Stimulated activated CD4-positive, alpha-beta T cell treated with anti-CD3 and anti-CD28 coated beads, Interleukin-15, amount 100 ng/mL, for 1 hour (primary cell): ENCODE measurements at places on chromosomes 1 and 21.
A peak's percentile ranks its signal among the peaks of the same experiment; 100 is the strongest.

DNA sequence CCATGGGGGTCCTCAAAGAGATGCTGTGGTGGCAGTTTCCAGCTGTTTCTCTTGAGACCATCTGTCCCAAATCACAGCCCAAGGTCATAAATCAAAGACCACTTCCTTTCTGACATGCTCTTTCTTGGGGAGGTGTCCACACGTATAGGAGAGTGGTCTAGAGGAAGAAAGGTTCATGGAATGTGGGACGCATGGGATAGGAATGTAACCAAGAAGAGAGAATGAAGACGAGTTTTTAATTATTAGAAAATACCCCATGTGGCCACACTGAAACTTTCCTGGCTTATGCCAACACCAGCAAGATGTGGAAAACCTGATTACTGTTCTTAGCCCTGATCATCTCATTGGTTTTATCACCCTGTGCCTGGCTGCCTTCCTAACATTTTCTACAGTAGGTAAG is 124.2 kb upstream of the IFFO2 start:
- no peak for DNase-seq

GRCh38 chr1:160519642-160520435 is 3.2 kb downstream of the SLAMF6 start:
- no peak for DNase-seq

- peak; percentile 13 for DNase-seq
Measured at GRCh38 chr1:150281221-150281757, 1.1 kb upstream of the CIART start.

DNA sequence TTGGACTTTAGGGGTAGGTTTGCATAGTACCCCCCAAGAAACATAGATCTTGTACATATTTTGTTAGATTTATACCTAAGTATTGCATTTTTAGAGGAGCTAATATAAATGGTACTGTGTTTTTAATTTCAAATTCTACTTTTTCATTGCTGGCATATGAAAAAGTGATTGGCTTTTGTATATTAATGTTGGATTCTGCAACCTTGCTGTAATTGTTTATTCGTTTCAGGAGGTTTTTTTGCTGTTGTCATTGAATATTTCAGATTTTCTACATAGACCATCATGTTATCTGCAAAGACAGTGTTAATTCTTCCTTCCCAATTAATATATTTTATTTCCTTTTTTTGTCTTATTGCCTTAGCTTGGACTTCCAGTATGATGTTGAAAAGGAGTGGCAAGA is 23.0 kb upstream of the EDARADD start:
- no peak for DNase-seq

GRCh38 chr1:113859478-113860175 is 11.9 kb downstream of the PTPN22 start:
- DNase-seq, result no peak

GRCh38 chr1:187033693-187034390 is 205.1 kb downstream of the PLA2G4A start:
- DNase-seq, result no peak

GRCh38 chr1:225670806-225671733 is 18.1 kb upstream of the ENAH start:
- DNase-seq, result no peak

- DNase-seq, result no peak
Measured at GRCh38 chr1:167401260-167401873, 117.0 kb downstream of the CD247 start.

DNA sequence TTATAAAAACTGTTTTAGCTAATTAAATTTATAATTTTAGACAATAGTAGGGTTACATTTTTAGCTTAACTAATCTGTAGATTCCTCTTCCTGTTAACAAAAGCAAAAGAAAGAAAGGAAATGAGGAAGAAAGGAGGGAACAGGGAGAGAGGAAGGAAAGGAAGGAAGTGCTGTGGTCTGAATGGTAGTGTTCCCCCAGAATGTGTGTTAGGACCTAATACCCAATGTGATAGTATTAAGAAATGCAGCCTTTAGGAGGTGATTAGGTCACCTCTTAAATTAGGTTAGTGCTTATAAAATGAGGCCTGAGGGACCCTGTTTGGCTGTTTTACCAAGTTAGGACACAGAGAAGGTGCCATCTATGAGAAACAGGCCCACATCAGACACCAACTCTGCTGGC is 136.9 kb upstream of the SAMSN1 start:
- no peak for DNase-seq

DNA sequence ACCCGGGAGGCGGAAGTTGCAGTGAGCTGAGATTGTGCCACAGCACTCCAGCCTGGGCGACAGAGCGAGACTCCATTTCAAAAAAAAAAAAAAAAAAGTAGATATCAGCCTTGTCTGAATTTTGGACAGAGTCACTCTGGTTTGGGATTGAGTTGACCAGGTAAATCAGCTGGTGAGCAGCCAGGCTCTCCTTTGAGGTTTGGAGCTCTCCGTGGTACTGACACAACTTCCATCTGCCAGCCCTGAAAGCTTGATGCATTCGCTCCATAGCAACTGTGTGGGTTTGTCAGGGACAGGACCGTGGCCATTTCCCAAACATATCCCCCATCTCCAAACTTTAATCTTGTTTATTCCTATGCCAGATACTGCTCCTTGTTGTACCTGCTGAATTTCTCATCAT is 155.2 kb downstream of the DMRTA2 start:
- no peak for DNase-seq

DNA sequence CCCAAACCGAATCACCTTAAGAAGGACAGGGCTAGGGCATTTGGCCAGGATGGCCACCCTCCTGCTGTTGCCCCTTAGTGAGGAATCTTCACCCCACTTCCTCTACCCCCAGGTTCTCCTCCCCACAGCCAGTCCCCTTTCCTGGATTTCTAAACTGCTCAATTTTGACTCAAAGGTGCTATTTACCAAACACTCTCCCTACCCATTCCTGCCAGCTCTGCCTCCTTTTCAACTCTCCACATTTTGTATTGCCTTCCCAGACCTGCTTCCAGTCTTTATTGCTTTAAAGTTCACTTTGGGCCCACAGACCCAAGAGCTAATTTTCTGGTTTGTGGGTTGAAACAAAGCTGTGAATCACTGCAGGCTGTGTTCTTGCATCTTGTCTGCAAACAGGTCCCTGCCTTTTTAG is 3.6 kb downstream of the BTG2 start:
- no peak for DNase-seq

DNA sequence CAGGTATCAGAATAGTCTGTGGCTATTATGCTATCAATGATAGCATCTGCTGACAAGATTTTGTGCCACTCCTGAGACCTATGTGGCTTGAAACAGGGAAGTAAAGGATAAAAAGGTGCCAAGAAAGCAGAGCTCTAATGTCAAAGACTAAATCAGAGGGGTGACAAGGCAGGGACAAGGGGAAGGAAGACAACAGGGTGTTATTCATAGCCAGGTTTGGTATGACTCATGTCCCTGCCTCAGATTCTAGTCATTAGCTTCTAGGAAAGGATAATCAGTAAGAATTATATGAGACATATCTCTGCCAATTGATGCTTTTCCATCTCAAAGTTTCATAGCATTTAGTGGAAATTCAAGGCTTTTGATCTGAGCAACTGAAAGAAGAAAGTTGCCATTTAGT is 31.8 kb upstream of the PLD5 start:
- no peak for DNase-seq

DNA sequence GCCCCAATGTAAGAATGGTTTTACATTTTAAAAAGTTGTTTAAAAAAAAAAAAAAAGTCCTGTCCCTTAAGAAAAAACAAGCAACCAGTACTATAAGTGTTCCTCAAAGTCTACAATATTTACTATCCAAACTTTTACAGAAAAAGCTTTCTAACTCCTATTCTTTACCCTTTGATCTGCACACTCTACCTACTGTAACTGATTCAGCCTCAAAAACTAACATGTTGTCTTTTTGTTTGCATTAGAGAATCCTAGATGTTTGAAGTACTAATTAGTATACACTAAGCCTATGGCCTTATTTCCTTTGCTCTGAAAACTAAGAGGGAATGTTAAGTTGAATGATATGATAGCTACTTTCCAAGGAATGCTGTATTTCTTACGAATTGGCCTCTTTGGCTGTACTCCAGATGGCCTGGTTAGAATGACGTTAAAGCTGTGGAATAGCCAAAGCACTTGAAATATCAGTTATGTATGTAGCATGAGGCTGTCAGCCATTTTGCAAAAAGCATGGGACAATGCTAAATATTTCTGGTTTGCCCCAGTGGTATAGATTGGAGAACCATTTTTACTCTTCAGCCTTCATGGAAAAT is 234.8 kb downstream of the GPR52 start:
- no peak for DNase-seq

GRCh38 chr21:26444646-26445045 is 128.4 kb downstream of the CYYR1 start:
- no peak for DNase-seq

- no peak for DNase-seq
Measured at GRCh38 chr1:41718497-41718896, 200.2 kb downstream of the HIVEP3 start.

DNA sequence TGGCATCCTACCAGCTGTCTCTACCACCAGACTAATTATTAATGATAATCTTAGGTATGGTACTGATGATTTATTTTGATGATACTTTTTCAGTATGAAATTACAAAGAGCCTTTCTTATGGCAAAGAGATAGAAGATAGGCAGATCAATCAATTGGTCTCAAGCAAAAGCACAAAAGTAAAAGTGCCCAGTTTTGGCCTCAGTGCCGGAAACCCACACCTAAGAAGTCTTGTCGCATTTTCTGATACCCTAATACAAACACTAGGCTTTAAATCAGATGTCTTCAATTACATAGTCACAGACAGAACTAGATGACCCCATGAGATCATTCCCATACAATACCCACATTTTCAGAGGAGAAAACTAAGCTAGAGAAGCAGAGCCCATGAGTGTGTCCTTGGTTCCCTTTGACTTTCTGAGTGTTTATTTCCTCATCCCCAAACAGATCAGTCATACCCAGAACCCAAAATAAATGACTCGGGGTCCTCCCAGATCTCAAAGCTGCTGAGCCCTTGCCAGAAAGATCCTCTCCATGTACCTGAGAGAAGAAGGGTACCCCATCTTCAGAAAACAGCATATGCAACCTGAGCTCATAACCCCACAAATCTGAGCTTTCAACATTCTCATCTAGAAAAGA is 7.7 kb downstream of the ITPKB start:
- no peak for DNase-seq

GRCh38 chr1:72937905-72938304 is 655.6 kb upstream of the NEGR1 start:
- DNase-seq, result no peak

DNA sequence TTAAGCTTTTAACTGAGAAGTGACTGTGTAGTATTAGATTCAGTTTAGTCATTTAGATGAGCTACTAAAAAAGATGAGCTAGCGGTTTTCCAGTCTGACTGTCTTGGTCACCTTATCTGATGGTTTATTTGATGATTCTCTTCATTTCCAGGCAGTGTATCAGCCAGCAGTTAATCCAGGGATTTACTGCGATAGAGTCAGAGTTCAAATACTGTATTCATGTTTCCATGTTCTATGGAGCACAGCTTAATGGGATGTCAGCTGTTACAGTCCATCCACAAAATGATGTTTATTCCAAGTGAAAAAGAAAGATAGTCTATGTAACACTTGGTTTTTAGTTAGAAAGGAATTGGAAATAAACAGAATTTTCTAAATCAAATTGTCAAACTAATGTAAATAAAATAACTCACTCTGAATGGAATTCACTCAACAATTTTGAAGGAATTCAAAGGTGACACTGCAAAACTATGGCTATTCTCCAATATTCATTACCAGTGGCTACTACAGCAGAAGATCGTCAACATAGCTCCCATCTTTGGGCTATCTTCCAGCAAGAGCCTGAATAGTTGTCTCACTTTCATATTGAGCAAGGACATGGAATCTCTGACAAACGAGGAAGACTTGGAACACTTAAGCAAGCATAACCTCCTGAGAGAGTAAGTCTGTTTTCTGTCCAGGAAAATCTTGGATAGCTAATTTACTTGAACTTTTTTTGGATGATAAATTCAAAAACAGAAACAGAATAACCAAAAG is 54.6 kb upstream of the DPT start:
- no peak for DNase-seq

DNA sequence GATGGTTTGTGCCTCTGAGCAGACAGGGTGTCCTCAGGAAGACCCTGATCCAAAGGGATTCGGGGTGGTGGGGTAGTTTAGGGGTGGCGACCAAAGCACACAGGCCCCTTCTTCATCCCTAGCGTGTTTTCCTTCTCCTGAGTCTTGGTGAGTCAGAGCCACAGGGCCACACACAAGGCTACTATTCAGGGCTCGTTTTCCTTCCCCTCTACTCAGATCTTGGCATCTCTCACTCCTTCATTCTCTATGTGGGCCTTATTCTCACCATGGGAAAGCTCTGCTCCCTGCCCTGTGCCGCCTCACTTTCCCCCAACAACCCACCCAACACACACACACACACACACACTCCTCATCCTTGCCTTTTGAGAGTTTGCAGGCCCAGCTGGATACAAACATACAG is 43.6 kb upstream of the WNT2B start:
- no peak for DNase-seq

DNA sequence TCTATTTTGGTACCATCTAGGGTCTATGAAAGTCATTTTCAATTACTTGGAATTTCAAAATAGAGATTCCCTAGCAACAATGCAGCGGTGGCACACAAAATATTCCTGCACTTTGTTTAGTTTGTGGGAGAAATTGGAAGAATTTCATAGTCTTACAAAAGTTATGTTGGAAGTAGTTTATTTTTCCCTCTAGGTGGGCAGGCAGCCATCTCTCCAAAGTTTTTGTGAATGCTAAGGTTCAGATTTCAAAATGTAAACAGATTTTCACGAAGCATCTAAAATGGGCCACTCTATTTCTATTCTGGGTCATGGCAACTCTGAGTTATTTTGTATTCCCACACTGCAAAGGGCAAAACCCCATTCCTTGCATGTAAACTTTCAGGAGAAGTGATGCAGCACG is 8.0 kb downstream of the SMCP start:
- no peak for DNase-seq

- DNase-seq, result no peak
Measured at GRCh38 chr1:224273641-224274040, 56.3 kb downstream of the NVL start.

- no peak for DNase-seq
Measured at GRCh38 chr1:162168261-162168660, 98.8 kb downstream of the NOS1AP start.

DNA sequence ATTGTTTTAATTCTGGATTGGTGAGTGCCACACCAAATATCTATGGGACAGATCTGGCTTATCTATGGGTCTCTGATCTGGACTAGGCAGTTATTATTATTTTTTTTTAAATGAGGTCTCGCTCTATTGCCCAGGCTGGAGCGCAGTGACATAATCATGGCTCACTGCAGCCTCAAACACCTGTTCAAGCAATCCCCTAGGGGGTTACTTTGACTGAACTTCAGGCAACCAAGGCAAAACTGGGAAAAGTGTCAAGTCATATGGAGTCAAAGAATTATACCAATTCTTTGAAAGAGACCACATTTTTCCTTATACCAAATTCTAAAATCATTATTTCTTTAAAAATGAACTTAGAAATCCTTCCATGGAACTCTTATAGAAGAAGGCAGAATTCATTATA is 129.1 kb upstream of the HOOK1 start:
- DNase-seq, result no peak

- DNase-seq, result no peak
Measured at GRCh38 chr1:207959141-207959825, 48.4 kb upstream of the CD34 start.

GRCh38 chr1:65813956-65814355 is 21.3 kb downstream of the PDE4B start:
- no peak for DNase-seq

- no peak for DNase-seq
Measured at GRCh38 chr1:71307451-71307850, 226.6 kb upstream of the ZRANB2 start.

- no peak for DNase-seq
Measured at GRCh38 chr1:52916241-52916975, 5.1 kb downstream of the ECHDC2 start.
